Posterior cingulate gyrus (tissue), 11 donors: ENCODE measurements at places on chromosomes 2 and 18.

DNA sequence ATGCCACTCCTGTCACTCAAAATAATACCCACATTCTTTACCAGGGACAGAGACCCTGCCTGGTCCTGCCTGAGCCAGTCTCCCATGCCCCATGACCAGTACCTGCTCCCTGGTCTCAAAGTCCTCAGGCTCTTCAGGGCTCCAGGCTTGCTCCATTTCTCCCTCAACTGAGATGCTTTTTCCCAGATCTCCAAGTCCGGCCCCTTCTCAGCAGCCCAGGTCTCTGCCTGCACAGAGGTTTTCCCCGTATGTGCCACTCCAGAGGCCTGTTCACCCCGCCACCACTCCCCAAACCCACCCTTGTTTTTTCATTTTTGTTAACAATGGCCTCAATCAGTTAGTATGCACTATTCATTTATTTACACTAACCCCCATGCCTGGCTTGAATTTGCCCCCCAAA, 499.5 kb upstream of the MYT1L start:
- DNase-seq, result no peak

DNA sequence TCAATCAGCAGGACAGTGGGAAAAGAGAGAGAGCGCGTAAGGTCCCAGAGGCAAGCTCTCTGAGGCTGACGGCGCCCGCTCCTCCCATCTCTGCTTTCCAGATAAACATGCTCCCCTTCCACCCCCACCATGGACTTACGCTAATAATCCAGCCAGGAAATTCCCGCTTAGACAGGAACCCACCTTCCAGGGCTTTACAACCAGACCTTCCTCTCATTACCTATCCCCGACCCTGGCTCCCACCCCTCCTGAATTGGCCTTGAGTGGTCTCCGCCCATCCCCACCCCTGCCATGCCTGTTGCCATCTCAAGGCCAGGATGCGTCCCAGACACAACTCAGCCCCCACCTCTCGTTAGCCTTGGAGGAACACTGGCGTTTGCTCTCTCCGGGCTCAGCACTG, 131.1 kb downstream of the SMAD2 start:
- DNase-seq, result no peak

DNA sequence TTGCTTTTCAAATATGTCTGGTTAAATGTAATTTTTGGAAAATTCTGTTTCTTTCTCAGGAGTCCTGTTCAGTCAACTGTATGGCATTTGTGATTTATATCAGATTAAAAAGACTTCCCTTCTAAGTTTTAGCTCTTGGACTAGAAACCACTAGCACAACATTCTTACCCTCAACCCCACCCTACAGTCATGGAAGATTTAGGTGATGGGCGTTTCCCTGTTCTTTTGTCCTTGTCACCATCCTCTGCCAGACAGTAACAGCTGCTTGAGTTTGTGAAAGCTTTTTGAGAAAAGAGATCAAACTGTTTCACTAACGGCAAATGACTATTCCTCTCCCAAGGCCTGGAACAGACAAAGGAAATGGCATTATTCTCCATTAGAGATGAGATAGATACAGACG, 31.8 kb downstream of the SERPINB5 start:
- DNase-seq, result no peak

- DNase-seq, result no peak
Observed at GRCh38 chr2:239208465-239209180, 192.2 kb downstream of the HDAC4 start.

- DNase-seq, result no peak
Observed at GRCh38 chr2:39380525-39381150, 56.4 kb downstream of the MAP4K3 start.

DNA sequence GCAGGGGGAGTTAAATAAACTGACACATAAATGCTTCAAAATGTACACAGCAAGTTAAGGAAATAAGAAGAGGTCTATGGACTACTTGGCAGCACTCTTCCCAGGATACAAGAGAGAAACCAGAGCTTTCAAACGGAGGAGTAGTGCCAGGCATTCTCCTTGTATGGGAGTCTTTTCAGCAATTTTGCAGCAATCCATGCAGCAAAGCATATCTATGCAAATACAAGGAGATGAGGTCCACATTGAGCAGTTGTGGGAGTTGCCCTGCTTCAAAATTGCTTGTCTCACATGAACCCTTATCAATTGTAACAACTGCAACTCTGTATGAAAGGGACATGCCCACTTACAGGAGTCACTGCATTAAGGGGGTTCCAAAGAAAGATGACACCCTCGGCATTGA, 37.8 kb downstream of the SCN9A start:
- no peak for DNase-seq

DNA sequence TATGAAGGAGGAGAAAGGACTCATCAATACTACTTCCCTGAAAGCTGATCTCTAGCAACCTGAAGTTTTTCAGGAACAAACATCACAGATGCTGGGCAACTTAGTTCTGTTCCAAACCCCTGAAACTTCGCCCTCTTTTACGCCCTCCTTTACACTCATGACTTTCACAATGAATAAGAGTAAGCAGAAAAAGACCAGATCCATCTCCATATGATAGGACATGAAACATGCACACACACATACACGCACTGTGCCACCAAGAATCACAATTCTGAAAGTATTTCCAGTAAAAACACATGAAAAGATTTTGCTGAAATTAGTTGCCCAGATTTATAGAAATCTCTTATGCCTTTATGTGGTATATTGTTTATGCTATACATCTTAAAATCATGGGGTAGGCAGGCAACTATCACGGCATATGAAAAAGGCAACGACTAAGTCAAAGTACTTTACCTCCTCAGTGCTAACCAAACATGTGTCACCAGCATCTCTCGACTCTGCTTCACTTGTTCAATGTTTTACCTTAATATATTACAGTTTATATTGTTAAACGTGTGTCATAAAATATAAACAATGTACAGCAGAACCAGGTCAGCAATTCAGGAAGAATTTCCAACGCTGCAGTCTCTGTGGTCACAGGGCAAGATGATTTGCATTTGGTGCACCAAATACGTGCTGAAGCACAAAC, 47.8 kb downstream of the NHEJ1 start:
- no peak for DNase-seq

- no peak for DNase-seq
Observed at GRCh38 chr2:118850901-118851415, 3.5 kb upstream of the EN1 start.
